Activated CD4-positive, alpha-beta T cell treated with anti-CD3 and anti-CD28 coated beads, Interleukin-2, Interleukin-6, amounts not matched to agents 100 ng/mL and 50 ng/mL, durations not matched to agents 16 hours and 8 hours (primary cell): ENCODE measurements at places on chromosomes 16 and 17.
A peak's percentile ranks its signal among the peaks of the same experiment; 100 is the strongest.

DNA sequence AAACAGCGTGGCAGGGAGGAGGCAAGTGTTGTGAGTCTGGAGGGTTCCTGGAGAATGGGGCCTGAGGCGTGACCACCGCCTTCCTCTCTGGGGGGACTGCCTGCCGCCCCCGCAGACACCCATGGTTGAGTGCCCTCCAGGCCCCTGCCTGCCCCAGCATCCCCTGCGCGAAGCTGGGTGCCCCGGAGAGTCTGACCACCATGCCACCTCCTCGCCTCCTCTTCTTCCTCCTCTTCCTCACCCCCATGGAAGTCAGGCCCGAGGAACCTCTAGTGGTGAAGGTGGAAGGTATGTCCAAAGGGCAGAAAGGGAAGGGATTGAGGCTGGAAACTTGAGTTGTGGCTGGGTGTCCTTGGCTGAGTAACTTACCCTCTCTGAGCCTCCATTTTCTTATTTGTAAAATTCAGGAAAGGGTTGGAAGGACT lies at the start of gene CD19:
CD19 (plus strand) TSS at position 171 of the 425 bp plus-strand sequence; CDS start at position 201, 30 bp downstream.
- no peak for DNase-seq

GRCh38 chr17:78736526-78737079 lies 45.5 kb downstream of the CYTH1 start:
- peak; percentile 80 for DNase-seq

DNA sequence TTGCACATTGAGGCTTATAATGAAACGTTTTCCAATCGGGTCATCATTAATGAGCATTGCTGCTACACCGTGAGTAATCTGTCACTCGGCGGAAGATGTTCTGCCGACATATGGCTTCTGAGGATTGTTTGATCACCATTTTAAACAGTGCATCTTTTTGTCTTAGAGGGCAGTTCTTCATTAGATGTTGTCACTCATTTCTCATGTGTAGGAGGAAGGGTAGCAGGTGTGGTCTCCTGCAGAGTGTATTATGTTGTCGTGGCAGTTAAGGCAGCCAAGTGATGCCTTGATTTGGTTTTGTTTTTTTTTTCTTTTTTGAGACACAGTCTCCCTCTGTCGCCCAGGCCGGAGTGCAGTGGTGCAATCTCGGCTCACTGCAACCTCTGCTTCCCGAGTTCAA lies 50.5 kb downstream of the SEC14L1 start:
- DNase-seq: no peak

GRCh38 chr17:62219221-62219899 lies 154.3 kb upstream of the MED13 start:
- DNase-seq: no peak

GRCh38 chr17:5585287-5585794 lies 1.0 kb upstream of the NLRP1 start:
- DNase-seq: no peak

- no peak for DNase-seq
These were observed 71.6 kb upstream of the SMIM36 start for GRCh38 chr17:55582897-55583296.

DNA sequence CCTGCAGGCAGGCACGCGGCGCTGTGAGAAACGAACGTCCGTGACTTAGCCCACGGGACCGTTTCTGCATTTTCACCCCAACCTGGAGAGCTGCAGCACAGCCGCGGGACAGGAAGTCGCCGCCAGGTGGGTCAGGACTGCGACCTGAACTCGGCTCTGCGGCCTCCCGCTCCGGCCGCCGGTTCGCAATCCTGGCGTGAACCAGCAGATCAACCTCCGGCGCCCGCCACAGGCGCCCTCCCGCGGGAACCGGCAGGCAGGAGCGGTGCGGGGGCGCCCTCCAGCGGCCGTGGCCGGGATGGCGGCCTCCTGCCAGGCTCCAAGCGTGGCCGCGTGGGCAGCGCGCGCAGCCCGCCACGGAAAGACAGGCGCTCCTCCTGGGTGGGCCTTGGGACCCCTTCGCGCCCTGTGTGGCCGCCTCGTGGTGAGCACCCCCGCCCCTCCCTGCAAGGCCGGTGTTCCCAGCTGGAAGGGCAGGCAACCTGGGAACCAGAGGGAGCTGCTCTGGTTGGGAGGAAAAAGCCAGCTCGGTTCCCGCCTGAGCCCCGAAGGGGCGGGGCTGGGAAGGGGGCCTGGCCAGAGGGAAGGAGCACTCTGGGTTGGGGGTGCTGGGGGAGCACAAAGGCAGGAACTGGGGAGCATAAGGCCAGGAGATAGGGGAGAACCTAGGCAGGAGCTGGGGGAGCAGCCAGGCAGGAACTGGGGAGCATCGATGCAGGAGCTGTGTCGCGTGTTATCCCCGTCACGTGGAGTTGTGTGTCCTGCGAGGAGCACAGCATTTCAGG lies 28.2 kb downstream of the ACTG1 start:
- DNase-seq: peak; percentile 93

- no peak for DNase-seq
These were observed 25.8 kb upstream of the ACSF3 start for GRCh38 chr16:89067677-89068443.

DNA sequence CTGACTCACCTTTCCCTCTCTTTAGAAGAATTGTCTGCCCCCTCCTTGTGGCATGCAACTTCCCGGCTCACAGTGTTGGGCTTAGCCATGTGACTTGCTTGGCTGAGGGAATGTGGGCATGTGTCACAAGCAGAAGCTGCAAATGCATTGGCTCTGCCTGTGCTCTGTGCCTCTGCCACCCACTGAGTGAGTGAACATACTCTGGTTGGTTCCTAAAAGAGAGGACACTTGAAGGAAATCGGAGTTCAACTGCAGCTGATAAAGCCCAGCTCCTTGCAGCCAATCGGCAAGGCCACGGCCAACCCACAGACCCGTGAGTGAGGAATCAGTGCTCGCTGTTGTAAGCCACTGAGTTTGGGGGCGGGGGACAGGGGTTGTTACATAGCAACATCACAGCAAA lies 10.9 kb upstream of the GINS2 start:
- no peak for DNase-seq

DNA sequence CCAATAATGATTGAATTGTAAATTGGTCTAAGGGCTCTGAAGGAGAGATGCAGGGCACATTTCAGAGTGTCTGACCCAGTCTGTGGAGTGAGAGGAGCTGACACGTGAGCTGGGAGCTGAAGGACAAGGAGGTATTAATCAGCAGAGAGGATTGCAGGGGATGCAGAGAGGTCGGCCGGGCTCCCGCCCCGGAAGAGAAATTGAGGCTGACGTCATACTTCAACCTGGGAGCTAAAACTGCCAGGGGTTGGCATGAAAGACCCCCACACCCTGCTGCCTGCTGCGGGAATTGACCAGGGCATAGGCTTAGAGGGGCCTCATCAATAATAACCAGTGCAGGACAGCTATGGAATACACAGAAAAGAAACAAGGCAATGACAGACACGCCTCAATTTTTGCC lies 53.6 kb upstream of the CLEC19A start:
- DNase-seq: no peak

DNA sequence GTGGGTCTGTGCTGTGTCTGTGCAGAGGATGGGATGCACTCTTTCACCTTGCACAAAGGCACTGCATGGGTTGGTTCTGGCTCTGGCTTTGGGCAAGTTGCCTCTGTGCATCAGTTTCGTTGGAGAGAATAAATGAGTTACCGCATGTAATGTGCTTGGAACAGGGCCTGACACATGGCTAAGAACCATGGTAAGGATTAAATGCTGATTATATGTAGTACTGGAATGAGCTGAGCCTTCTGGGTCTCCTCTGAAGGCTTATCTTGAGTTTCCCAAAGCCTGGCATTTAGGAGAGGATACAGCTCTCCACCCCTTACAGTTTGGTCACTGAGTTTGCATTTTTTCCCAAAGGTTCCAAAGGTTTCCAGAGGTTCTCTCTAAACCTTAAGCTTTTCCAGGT lies 69.1 kb downstream of the KSR1 start:
- no peak for DNase-seq

- no peak for DNase-seq
These were observed 8.0 kb downstream of the TSR3 start for GRCh38 chr16:1343428-1344242.

- DNase-seq: no peak
These were observed 40.1 kb downstream of the ZNF267 start for GRCh38 chr16:31913668-31914067.

DNA sequence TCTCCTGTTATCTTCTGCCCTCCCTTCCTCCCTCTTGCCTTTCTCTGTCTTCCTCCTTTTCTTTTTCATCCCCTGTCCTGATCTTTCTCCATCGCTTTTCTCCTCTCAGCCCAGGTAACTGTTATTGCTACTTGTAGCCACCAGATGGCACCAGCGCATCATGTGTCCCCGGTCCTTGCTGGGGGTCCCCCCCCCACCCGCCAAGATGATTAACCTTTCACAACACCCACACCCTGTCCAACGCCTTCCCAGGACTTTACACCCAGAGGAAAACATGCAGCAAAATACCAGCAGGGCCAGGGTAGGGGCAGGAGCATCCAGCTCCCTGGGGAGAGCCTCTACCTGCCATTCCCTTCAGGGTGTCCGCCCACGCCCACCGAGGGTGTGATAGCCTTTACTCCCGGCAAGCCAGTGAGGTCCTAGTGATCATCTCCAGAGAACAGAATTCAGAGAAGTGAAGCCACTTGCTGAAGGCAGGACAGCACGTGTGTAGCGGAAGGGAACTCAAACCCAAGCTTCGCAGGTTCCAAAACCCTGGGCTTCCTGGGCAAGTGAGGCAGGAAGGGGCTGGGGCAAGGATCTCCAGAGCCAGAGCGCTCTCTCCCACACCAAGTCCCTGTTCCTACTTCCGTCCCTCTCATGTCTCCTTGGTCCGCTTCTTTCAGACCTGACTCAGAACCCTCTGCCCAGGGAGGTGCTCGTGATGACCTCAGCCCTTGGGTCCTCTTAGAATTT lies 13.4 kb upstream of the TAC4 start:
- DNase-seq: peak; percentile 57

DNA sequence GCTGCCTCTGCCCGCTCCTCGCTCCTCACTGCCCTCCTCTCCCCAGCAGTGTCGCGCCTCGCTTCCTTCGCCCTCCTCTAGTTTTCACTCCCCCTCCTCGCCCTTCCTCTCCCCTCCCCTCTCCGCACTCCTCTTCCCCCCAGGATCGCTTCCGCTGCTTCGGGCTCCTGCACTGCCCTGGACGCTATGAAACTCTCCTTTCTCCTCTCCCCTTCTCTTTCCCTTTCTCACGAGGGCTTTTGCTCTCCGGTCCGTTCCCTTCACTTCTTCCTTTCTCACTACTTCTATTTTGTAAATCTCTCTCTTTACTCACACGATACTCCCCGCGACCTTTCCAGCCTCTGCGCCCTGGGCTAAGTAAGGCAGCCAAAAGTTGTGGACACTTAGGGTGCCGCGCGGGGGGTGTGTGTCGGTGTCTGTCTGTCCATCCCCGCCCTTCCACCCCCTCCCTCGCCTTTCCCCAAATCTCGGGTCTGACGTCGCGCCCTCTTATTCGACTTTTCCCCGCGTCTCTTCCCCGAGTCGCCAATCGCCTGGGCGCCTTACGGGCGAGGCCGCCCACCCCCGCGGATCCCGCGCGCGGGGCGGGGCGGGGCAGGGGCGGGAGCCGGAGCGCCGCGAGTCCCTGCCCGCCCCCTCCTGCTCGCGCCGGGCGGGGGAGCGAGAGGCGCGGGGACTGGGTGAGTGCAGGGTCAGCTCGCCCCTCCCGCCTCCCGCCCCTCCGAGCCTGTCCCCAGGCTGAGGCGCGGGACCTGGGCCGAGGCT lies at the start of gene IRX3:
IRX3 (minus strand) TSS at position 422 of the 765 bp plus-strand sequence. CDS start 737 bp downstream, outside the sequence.
- DNase-seq: no peak

GRCh38 chr16:14236401-14236800 lies 165.3 kb downstream of the MRTFB start:
- no peak for DNase-seq

- DNase-seq: no peak
These were observed 296.1 kb upstream of the SOX9 start for GRCh38 chr17:71824671-71825070.

DNA sequence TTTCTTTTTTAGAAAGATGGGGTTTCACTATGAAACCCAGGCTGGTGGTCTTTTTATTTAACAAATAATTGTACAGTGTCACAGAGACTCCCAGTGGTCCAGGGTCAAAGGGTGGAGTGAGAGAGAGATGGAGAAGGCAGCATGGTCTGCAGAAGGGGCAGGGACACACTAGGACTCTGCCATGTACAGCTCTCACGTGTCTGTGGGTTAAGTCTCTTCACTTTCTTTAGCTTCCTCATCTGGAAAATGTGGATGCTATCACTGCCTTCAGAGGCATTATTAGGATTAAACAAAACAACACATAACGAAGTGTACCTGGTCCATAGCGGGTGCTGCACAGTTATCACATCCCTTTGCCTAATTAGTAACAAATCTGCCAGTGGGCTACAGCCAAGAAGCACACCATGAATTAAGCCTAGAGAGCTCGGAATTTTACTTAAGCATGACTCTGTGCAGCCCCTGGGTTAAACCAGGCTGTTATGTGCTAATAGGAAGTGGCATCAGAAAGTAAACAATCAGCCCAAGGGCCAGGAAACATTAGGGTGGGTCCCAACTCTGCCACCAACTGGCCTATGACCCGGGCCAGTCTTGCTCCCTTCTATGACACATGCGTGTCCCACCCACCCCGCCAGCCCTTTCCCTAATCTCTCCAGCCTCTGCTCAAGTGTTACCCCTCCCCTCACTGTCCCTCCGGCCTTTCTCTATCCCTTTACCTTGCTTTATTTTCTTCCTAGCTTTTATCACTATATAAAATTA lies 13.9 kb downstream of the TOP3A start:
- no peak for DNase-seq

GRCh38 chr17:57783338-57783742 lies 38.2 kb upstream of the CCDC182 start:
- DNase-seq: peak; percentile 88

DNA sequence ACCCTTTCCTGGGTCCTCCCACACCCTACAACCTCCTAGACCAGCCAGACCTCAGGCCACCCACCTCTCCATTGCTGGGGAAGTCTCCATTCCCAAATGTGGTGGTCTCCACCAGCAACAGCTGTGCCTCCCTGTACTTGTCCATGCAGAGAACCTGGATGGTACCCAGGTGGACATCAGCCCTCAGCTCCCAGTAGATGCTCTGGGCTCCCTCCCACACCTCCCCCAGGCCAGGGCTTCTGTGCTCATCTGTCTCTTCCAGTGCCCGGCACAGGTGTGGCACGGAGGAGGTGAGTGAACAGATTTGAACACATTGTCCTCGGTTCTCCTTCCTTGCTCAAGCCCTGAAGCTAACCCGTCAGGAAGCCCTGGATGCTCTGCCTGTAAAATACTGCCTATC lies 34.6 kb downstream of the LGALS9 start:
- no peak for DNase-seq

DNA sequence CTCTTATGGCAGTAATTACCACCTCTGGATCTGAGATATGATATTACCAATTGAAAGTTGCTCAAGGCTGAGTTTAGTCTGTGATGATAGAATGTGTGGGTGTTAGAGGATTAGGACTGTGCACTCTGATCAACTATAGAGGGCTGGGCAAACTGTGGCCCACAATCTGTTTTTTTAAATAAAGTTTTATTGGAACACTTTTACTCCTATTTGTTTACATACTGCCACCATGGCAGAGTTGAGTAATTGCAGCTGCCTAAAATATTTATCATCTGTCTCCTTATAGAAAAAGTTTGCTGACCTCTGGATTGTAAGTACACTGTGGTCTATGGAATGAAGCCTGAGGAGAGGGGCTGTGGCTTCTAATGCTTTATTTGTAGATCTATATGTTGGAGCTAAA lies 71.5 kb upstream of the N4BP1 start:
- no peak for DNase-seq
